NCI-H187 (cell line): ENCODE measurements at places on chromosomes 4 and X.

DNA sequence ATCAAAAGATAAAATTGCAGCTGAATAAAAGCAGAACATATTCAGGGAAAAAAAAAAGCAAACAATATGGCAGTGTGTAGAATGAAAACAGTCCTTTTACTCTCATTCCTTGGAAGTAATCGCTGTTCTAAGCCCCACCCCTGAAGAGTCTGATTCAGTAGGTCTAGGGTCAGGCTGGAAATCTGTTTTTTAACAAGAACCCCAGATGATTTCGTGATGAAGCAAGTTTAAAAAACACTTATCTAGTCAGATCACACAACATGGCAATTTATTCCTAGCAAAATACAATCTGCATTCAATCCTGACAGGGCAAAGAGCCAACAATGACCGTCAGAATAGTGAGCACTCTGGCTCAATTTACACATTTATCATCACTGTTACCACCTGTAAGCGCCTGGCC is 16.1 kb downstream of the FAM120C start:
- DNase-seq = no peak

DNA sequence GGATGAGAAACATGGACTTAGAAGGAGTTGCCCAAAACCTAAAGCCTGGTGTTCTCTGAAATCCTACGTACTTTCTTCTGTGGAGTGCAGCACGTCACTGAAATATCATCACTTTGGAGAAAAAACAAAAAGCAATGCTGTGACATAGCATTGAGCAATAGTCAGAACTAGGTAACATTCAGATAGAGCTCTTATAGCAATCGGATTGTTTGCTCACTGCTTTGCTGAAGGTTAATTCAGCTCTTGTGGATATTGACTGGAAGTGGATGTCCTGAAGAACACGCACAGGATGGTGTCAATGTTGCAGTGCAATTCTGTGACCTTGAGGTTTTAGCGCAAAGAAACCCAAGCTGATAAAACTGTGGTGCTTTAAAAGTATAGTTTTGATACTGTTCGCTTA is 114.2 kb upstream of the GRXCR1 start:
- DNase-seq = no peak

GRCh38 chr4:148214529-148215166 is 227.6 kb downstream of the NR3C2 start:
- DNase-seq = no peak

- no peak for DNase-seq
Observed at GRCh38 chr4:72011906-72012305, 19.9 kb upstream of the NPFFR2 start.

DNA sequence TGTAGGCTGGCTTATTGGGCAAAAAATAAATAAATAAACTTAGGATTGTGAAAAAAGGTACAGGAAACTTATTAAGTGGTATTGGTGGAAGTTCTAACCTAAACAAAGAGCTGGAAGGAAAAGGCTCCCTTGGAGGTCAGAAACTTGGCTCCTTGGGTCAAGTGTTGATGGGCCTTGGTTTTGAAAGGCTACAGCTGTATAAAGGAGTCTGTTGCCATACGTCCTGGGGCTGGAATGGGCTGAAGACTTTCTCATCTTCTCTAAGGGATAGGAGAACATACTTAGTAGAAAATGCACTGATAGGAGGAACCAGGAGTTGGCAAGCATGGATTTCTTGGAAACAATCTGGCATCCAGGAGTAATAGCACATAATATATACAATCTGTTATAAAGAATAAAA is 56.6 kb downstream of the PDLIM5 start:
- no peak for DNase-seq

GRCh38 chr4:19722404-19722803 is 529.3 kb upstream of the SLIT2 start:
- no peak for DNase-seq

- peak; percentile 9 for DNase-seq
Observed at GRCh38 chr4:185304944-185305690, 90.6 kb downstream of the LRP2BP start.

DNA sequence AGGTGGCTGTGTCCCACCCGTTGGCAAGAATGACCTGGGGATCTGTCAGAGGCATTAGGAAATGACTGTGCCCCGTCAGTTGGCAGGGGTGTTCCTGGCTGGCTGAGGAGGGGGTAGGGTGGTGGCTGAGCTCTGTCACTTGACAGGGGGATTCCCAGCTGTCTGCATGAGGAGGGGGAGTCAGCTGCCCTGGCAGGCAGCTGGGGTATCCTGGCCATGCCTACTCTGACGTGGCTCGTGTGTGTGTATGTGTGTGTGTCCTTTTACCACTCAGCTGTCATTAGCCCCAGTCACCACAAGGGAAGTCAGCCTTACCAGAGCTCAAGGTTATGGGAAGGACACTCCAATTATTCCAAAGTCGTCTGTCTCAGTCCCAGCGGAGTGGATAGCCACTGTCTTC is 93.2 kb downstream of the EFNB1 start:
- no peak for DNase-seq

DNA sequence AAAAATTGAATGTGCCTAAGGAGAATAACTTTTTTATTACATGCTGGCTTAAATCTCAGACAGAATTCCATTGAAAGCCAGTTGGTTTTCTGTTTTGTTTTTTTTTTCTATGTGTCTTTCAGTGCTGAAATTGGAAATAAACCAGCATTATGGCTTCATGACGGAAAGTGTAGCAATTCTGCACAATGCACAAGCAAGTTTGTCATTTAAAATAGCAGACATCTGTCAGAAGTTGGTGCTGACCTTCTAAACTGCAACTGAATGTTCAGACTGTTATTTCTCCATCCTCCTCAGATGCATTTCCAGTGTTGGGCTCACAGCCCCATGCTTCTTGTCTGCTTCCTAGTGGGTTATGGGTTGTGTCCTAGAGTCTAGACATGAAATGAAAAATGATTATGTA is 107.2 kb upstream of the LIMCH1 start:
- DNase-seq = no peak

DNA sequence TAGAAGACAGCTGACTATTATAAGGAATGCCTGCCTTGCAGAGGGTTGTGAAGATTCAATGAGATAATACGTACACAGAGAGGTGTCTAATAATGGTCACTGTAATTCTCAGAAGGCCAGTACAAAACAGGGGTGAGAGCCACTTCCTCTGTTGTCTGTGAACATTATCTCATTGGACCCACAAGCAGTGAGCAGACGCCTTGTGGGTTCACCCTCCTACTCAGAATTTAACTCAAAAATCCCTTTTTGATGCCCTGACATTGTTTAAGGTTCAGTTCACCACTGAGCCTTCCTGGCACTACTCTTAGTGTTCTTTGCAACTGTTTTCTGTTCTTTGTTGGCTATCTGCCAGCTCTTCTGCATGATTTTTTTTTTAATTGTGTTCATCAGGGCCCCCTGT is 467.4 kb downstream of the BCOR start:
- DNase-seq = no peak

GRCh38 chr4:119152741-119153140 is 17.1 kb downstream of the MYOZ2 start:
- no peak for DNase-seq

DNA sequence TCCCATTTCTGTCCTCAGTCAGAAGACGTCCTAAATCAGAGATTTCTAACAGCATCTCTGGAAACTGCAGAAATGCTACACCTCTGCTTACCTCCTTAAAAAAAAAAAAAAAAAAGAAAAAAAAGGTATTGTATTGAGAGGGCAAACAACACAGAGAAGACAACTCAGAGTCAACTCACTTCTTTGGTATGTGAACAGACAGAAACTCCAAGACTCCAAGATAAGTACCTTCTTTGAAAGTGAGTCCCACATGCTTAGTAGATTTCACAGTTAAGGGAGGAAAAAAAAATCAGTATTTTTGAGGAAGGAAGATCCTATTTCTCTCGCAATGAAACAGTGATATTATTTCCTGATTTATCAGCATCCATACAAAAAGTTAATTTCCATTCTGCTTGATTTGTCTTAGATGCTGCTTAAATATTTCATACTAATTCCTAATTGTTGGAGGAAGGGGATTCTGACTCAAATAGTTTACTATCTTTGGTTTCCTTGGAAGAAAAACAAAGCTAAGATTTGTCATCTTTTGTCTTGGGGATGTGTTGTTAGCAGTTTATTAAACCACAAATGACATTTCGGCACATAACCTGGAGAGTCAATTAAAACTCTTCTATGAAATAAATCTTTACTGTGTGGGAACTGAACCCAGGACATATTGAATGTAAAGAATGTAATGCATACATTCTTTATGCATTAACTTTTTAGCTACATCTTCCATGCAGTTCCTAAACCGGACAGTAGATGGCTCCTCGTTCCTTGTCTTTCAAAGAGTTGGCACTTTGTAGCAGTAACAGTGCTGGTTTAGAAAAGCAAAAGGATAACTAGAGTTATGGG is 4.7 kb downstream of the RASGEF1B start:
- DNase-seq = peak; percentile 64

DNA sequence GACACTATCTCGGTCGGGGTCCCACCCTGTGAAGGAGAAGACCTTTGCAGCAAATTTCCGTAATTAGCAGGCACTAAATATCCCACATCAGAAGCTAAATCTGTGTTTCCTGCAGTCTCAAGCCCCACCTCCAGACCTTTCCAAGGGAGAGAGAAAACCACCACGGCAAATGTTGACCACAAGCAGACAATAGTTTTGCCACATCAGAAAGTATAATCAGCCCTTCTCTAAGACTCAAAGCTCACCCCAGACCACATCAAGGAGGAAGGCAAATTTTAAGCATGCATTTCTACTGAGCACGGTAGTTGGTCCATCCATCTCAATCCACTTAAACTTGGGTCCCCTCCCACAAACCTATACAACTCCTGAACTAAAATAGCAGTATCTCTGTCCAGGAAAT is 398.5 kb downstream of the GPM6A start:
- DNase-seq = no peak

- DNase-seq = no peak
Observed at GRCh38 chr4:81663368-81663767, 191.7 kb upstream of the RASGEF1B start.

DNA sequence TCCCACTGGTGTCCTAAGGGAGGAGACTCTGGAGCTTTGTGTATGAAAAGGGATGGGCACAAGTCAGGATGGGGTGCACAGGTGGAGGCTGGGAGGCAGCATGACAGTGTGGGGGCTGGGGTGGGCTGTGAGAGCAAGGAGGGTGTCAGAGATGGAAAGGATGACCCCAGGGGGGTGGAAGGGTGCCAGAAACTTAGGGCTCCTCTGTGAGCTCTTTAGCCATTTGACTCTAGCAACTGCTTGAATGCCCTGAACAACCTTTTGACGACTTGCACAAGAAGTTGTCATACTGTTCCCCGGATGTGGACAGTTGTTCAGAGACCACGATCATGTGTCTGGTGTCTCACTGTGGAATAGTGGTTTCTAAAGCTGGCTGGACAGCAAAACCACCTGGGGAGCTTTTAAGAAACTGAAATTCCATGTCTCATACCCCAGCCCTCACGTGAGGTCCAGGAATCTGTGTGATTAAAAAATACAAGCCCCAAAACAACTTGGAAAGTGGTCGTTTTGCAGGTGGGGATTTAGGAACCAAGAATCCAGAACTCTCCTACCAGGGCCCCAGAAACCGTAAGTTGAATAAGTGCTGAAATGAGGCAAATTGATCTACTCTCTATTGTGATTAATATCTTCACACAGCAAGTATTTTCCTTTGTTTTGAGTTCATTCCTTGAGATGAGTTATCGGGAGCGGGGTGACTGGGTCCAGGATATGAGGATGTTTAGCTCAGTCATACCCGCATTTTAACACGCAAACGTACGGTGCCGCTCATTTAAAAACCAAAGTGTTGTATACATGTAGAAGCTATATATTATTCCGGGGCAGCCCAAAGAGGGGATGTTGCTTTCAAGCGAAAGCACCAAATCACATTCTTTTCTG is 3.4 kb downstream of the RHOH start:
- DNase-seq = no peak

GRCh38 chr4:79923281-79923680 is 149.7 kb downstream of the ANTXR2 start:
- DNase-seq = no peak

DNA sequence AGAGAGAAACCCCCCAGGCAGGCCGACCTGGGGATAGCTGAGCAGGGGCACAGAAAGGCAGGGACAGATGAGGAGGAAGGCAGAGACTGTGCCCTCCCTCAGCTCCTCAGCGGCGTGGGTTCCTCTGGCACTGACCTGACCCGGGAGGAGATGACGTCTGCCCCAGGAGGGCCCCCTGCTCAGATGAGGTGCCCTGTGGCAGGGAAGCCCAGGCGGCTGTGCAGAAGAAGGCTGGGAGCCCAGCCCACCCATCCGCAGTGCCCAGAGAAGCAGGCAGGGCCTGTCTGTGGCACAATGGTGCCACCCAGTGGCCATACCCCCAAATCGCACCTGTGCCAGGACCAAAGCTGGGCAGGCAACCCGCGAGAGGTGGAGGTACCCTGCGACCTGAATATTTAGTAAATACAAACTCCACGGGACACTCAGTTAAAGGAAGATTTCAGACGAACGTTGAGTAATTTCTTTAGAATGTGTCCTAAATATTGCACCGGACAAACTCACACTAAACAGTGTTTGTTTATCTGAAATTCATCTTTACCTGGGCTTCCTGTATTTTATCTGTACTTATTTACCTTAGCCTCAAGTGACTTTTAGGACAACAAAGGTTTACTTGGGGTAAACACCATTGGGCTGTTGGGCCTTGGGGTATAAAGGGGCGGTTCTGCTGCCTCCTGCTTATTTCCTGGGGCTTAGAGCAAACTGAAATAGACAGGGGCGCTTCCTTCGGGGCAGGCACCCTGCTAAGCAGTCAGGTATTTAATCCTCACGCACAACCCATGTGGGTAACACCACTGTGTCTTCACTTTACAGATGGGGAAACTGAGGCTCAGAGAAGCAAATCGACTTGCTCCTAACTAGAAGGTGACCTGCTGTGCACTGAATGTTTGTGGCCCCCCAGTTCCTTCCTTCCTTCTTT is 46.5 kb upstream of the HMX1 start:
- DNase-seq = no peak

GRCh38 chr4:60482921-60483351 is 717.2 kb upstream of the ADGRL3 start:
- no peak for DNase-seq

- DNase-seq = no peak
Observed at GRCh38 chr4:173270312-173271027, 63.7 kb downstream of the HMGB2 start.

DNA sequence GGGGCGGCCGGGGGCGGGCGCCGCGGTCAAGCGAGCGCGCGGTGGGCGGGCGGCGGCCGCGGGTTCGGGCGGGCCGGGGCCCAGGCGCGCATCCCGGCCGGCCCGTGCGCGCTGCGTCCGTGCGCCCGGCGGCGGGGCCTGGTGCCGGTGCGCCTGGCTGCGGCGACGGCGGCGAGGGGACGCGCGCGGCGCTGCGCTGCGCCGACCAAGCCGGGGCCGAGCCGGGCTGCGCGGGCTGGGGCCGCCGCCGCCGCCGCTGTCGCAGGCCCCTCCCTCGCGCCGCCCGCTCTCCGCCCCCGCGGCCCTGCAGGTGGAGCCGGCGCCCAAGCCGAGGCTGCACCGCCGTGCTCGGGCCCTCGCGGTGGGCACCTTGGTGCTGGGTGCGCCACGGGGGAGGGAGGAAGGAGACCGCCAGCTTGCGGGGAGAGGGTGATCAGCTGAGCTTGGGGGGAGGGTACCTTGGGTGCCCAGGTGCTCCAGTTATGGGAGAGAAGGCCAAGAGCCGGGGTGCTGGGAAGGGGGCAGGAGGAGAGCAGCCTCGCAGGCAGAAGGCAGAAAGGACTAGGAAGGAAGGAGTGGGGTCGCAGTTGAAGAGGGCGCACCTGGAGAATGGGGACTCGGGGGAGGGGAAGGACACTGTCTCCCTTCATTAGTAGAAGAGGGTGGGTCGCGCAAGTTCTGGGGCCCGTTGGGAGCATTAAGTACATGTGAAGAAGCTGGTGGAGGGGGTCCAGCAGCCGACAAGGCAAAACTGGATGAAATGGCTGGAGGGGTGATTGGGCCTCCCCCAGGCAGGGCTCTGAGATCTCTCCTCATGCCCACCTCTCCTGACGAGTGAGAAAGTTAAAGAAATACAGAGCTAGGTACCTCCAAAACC is at the start of gene PPP2R2C:
TSS of gene PPP2R2C (minus strand) at position 228 of the 877 bp plus-strand sequence. CDS start 385 bp downstream, outside the sequence.
- DNase-seq = no peak
